ENCODE measurements at places on chromosomes 2 and 18.
A peak's percentile ranks its signal among the peaks of the same experiment; 100 is the strongest.

DNA sequence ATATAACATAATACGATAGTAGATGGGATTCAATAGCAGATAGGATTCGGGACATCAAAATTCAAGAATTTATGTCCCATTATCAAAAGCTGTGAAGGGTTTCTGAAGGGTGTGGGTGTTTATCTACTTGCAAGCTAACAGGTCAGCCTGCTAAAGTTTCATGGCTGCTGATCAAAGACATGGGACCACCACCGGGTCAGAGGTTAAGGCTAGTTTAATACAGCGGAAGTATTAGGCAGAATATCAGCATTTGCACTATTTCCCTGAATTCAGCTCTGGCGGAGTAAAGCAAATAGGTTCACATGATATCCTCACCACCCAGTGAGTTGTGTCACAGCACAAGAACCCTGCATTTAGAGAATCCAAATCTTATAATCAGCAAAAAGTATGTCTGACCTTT, 82.5 kb downstream of the DSEL start:
- no peak for DNase-seq

- peak; percentile 63 for DNase-seq
Measured at GRCh38 chr2:162890690-162891311, 52.2 kb upstream of the KCNH7 start.

DNA sequence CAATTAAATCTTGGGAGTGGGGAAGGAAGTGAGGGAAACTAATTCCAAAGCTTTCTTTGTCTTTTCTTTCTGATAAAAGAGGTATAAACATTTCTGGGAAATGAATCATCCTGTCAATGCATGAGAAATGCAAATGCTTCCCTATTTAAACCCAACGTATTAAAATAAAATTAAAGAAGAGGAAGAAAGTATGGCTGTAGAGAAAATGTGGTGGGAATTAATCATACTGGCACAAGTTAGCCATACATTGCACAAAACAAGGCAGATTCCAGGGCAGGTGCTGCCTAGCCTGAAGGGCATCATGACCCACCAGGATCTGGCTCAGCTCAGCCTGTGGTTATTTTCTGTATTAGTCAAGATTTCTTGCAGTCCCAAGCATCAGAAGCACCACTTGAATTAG, 338.0 kb downstream of the NYAP2 start:
- no peak for DNase-seq

DNA sequence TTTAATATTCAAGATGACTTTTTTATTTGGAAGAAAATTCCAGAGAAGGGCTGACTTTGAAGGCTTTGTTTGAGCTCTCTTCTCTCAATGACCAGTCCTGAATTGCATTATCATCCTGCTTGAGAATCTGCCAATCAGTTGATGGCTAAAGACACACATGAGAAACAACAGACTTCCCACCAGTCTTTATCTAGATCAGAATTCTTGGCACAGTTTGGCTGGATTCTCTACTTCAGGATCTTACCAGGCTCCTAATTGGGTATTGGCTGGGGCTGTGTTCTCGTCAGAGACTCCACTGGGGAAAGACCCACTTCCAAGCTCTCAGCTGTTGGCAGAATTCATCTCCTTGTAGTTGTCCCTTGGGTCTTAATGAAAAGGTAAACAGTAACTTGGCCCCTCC, 86.0 kb downstream of the WDSUB1 start:
- DNase-seq: peak; percentile 39

DNA sequence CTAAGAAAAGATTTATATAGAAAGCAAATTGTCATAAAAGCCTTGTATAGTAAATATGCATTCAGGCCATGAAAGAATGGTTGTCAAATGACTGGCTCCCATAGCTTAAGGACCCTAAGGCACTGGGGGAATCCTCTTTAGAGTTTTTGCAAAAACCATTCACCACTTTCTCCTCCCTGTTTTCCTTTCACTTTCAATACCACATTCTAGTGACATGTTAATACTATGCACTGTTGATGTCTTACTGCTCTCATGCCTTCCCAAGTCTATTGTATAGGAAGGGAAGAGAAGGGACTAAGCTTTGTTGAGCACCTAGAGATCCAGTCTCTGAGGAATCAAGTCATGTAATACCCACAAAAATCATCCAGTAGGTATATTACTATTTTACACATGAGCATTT, 383.0 kb upstream of the LRRTM1 start:
- no peak for DNase-seq

DNA sequence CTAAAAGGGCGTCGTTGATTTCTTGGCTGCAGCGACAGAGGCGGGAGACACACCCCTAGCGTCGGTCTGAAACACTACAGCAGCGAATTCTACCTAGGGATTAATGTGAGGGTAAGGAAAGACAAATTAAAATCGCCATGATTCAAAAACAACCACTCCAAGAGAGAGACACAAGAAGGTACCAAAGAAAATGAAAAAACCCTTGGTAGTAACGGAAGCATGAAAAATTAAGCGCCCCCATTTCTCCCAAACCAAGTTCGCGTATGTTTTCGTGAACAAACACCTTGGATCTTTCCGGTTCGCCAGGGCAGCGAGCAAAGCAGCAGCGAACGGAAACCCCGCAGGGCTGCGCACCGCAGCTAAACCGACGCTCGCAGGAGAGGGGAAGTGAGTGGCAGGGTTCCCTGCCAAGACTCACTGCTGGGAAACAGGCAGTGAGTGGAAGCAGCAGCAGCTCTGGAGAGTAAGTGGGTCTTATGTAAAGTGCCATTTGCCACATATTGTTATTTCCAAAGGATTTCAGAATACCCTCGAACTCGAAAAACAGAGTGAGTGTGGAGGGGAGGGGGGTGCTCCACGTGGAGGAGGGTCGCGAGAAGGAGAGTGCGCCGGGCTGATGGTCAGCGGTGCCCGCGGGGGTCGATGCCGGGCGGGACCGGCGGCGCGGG, 1.0 kb downstream of the PPP3R1 start:
- DNase-seq: peak; percentile 70

GRCh38 chr2:86082756-86083155, 22.9 kb downstream of the POLR1A start:
- no peak for DNase-seq

DNA sequence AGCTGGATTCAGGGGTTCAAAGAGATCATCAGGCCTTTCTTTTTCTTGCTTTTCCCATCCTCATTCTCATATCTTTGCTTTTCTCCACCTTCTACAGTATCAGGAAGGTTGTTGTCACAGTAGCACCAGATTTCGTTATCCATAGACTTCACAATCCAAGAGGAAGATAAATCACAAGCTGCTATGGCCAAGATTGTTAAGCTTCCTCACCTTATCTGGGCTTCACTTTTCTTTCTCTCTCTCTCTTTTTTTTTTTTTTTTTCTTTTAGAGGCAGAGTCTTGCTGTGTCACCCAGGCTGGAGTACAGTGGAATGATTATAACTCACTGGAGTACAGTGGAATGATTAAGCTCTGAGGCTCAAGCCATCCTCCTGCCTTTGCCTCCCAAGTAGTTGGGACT, 93.5 kb downstream of the TTC27 start:
- DNase-seq: no peak

DNA sequence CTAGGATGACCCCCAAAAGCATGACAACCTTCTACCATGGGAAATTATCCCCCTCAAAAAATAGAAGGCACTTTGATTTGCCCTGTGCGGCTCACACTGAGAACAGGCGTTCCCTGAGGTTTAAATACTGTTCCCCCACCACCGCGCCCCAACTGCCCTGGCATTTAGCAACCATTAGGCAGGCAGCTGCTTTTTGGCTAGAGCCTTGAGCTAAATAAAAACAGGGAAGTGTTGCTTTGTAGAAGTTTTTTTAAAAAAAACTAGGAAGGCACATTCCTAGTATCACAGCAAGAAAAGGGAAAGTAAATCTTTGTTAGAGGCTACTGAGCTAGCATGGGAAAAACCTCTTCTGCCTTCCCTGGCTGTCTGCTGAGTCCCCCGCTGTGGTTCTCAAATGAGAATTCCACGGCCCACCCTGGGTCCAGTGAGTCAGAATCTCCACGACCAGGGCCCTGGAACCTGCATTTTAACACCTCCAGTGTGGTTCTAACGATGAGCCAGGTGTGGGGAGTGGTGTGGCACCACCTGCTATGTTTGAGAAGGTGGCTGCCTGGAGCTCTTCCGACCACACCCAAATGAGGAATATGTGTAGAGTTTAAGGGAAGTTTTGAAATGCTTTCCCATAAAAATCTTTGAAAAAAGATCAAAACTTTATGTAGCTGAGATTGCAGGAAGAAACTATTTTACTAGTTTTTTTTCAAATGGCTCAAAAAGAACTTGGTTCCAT, 66.4 kb downstream of the VIT start:
- DNase-seq: no peak

GRCh38 chr18:74204526-74205152, 56.3 kb downstream of the TIMM21 start:
- DNase-seq: no peak

- no peak for DNase-seq
Measured at GRCh38 chr18:59271606-59272220, 1.5 kb downstream of the RAX start.

GRCh38 chr2:156935616-156936015, 321.9 kb upstream of the GALNT5 start:
- no peak for DNase-seq

DNA sequence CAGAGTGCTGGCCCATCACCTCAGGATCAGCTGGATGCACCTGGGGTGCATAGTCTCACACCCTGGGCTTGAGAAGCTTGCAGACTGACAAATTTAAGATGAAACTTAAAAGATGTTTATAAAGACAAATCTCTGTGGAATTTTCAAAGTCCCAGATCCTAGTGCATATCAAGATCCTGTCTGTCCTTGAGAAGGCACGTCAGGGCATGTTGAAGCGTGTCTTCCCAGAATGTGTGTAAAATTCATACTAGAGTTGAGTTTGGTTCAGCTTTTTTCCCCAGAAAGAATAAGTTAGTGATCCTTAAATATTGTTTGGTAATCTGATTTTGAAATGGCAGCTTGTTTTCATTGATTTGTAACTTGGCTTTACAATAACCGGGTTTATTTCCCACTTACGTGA, 27.5 kb downstream of the INSIG2 start:
- DNase-seq: no peak

GRCh38 chr2:221205103-221205673, 366.9 kb downstream of the EPHA4 start:
- no peak for DNase-seq

DNA sequence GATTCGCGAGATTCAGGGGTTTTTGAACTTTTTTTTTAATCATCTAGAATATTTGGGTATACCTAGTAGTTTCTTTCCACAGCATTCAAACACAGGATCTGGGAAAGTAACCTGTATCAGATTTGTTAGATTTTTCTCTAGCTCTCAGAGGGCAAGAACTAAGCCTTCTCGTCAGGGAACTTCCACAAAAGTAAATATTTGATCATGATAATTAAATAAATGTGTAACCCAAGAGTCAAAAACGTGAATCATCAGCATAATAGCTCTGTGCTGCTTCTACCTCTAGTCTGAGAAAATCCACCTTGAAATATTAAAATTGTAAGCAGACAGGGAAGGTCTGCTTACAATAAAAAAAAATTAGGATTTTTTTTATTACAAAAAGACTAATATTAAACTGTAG, 225.7 kb upstream of the SPOPL start:
- DNase-seq: no peak

DNA sequence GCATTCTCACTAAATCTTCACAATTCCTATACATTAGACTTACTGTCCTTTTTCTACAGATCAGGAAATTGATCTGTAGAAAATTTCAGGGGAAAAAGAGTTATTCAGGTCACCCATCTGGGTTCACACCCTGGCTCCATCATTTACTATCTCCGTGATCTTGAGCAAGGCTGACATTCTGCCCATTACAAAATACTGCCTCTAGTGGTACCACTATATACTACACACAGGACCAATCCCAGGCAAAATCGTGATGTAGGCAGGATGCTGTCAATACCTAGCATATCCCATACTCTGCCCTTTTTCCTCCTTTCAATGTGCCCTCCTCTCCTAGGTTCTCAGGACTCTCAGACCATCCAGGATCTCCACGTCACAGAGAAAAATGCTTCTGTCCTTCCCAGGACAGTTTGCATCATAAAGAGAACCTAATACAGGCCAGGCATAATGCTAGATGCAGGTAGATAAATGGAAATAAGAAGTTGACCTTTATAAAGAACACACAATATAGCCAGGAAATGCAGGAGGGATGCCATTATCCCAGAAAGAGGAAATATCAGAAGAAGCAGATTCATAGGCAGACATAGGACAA, 101.9 kb downstream of the CDH20 start:
- DNase-seq: peak; percentile 11

DNA sequence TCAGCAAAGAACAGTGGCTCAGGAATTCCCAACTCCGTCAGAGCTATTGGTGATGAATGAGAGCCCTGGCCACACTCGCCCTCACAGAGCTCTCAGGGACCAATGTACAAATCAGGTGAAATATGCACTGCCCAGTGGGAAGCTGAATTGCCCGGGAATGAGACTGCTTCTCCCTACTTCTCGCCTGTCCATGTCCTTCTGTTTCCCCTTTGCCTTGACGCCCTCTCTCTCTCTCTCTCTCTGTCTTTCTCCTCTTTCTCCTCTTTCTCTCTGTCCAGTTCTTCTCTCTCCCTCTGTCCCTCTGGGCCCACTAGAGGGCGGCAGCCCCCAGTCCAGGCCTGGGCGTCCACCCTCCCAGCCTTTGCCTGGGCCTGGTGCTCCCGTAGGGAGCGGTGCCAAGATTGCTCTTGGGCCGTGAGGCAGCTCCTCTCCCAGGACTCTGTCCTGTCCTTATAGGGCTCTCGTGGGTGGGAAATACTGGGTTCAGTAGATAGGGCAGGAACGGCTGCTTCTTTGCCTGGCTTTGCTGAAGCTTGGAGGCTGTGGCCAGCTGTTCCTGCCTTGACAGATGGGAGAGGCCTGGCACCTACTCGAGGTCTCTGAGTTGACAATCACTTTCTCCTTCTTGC, 28.4 kb upstream of the PUM2 start:
- peak; percentile 67 for DNase-seq

GRCh38 chr18:50644807-50645206, 84.9 kb downstream of the MAPK4 start:
- no peak for DNase-seq

GRCh38 chr18:3688690-3689089, 238.7 kb downstream of the TGIF1 start:
- DNase-seq: peak; percentile 93

- no peak for DNase-seq
Measured at GRCh38 chr2:105781274-105781978, 36.7 kb downstream of the NCK2 start.

DNA sequence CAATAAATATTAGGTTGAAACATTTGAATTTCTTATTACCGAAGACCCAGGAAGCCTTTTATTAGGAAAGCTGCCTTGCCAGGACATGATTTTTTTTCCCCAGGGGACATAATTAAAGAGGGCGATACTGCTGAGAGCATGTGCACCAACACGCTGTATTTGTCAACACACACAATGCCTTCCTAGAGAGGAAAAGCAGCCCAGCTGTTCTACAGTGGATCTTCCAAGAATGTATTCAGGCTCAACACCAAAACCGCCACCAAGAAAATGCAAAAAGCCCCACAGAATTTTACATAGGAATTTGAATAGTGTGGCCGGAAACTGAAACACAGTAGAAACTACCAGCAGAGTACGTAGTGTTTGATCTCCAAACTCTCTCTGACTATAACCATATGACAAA, 320.4 kb downstream of the DLGAP1 start:
- no peak for DNase-seq

- no peak for DNase-seq
Measured at GRCh38 chr2:11745613-11746375, 638 bp upstream of the LPIN1 start.

Measured in brain microvascular endothelial cell (primary cell).